Sigmoid colon (tissue), 7 donors: ENCODE measurements at places on chromosomes 7 and 10. TPM values are rescaled to one million over a fixed set of nuclear protein-coding genes. Genes with fewer than 3 reads are reported as not detected.
A peak's percentile ranks its signal among the peaks of the same experiment; 100 is the strongest.

DNA sequence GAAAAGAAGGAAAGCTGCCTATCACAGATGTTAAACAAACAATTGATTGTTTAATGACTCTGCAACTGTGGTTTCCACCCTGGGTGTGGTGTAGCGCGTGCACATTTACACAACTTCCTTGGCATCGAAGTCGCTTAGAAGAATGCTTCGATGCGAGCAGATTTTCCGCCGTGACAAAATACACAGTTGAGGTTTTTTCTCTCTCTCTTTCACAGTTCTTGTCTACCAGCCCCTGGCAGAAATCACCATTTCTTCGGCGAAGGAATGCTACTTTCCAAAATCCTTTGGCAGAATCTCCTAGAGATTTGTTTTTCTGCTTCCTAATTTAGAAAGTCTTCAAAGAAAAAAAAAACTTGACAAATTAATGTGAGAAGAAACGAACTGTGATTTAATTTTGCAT lies 70.7 kb upstream of the C1QL3 start:
- no peaks in the 10 kb centered on the region for H3K4me1 ChIP-seq
- no peak overlapping the region for H3K27ac ChIP-seq
- no peak overlapping the region for H3K4me3 ChIP-seq
- no peak for DNase-seq
- peaks cover 6% of the 10 kb centered on the region for H3K36me3 ChIP-seq

DNA sequence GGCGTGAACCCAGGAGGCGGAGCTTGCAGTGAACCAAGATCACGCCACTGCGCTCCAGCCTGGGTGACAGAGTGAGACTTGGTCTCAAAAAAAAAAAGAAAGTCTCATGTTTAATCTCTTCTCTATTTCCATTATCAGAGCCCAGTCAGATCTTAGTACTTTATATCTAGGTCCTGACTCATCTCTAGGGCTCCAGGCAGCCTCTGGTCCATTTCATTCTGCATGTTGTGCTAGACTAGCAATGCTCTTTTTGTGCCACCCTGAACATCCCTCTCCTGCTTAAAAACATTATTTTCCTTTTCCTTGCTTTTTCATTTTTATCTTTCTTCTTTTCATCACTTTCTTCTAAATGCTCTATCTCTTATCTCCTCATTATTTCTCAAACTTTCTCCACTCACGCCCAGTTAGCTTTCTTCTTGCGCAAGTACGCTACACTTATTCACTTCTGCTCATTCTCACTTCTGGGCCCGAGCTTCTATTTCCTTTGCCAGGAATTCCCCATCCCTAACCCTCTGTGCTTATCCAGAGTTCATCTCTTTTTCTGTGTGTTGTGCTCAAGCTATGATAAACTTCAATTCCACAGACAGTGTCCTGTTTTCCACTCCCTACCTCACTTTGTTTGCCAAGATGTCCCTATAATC lies 63.9 kb downstream of the BTAF1 start:
- H3K27ac ChIP-seq = no peak overlapping the region
- H3K4me3 ChIP-seq = no peak overlapping the region
- no peaks in the 10 kb centered on the region for H3K4me1 ChIP-seq
- H3K27me3 ChIP-seq = no peaks in the 10 kb centered on the region

The CYP2C19 gene
- total RNA-seq = not detected

The ELN gene
- 39.6 TPM for total RNA-seq

The VSTM4 gene
- total RNA-seq = 9.6 TPM

DNA sequence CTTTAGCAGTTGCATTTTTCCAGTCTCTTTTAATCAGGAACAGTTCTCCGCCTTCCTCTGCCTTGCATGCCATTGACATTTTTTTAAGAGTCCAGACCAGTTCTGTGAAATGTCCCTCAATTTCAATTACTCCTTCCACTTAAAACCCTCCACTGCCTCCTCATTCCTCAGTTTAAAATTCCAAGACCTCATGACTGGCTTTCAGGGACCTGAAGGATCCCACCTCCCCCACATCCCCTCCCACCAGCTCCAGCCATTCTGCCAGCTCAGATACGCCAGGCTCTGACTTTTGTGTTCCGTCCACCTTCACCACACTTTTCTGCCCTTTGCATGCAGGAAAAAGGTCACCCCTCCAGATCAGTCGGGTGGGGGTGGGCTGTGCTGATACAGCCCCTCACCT lies 8.7 kb downstream of the TNRC18 start:
- H3K4me1 ChIP-seq = peaks cover 64% of the 10 kb centered on the region
- H3K4me3 ChIP-seq = no peak overlapping the region
- DNase-seq = no peak
- peak overlapping the region; percentile 99 for H3K27ac ChIP-seq
- H3K36me3 ChIP-seq = no peaks in the 10 kb centered on the region

DNA sequence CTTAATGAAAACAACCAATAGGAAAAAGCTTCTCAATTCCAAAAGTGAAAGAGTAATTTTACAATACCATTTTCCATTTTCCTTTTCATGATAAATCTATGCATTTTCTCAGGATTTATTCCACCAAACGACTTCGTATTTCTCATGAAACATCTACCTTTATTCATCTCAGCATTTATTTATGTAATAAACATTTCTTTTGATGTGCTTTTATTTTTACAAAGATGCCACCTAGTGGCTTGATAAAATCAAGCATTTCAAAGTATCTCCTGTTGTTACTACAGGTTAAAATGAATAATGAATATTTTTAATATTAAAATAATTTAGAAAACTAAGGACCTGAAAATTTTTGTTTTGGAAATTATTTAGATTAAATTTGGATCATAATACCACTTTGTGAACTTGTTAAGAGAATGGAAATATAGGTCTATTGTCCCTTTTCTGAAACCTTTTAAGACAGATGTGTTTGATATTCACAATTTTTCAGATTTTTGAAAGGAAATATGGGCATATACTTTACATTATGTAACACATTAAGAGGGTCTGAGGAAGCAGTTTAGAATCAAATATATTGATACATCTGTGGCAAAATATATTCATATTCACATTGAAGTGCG lies 2.7 kb upstream of the IQUB start:
- no peaks in the 10 kb centered on the region for H3K36me3 ChIP-seq
- H3K4me1 ChIP-seq = peaks cover 7% of the 10 kb centered on the region
- no peak overlapping the region for H3K4me3 ChIP-seq
- DNase-seq = no peak
- H3K27me3 ChIP-seq = no peaks in the 10 kb centered on the region

DNA sequence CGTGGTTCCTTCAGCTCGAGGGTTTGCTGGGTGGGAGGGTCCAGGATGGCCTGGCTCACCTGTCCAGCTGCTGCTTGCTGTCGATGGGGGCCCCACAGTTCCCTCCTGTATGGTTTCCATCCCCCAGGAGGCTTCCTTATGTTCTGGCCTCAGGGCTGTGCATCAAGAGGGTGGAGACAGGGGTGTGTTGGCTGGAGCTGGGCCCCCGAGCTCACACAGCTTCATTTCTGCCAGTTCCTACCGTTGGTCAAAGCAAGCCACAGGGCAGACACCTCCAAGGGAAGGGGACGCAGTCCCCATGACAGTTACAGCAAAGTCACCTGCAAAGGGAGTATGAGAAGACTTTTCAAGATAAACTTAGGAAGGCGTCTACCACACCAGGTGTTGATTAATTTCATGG lies 156.9 kb downstream of the EBF3 start:
- no peak for DNase-seq
- H3K27me3 ChIP-seq = no peaks in the 10 kb centered on the region
- H3K4me1 ChIP-seq = no peaks in the 10 kb centered on the region
- H3K4me3 ChIP-seq = no peak overlapping the region
- H3K36me3 ChIP-seq = no peaks in the 10 kb centered on the region
- H3K27ac ChIP-seq = no peak overlapping the region

DNA sequence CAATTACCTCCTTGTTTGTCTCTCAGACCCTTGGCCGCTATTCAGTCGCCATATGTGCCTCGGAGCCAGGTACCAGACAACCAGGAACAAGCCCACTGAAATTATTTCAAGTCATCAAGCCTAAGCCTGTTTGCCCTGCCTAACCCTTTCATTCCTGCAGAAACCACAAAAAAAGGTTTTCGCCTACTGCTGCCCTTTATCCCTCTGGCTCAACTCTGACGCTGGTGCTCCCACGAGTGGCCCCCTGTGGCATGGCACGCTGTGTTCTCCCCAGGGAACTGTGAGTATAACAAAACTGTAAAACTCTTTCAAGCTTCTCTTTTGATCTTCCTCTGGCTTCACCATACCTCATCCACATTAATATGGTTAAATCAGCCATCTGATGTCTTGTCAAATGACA lies 215.7 kb upstream of the CDC14C start:
- no peak for DNase-seq
- H3K27ac ChIP-seq = no peak overlapping the region
- no peaks in the 10 kb centered on the region for H3K27me3 ChIP-seq
- H3K36me3 ChIP-seq = no peaks in the 10 kb centered on the region
- no peak overlapping the region for H3K4me3 ChIP-seq
